CD14-positive monocyte (primary cell): ENCODE measurements at places on chromosomes 7 and 10. TPM values are rescaled to one million over a fixed set of nuclear protein-coding genes. Genes with fewer than 3 reads are reported as not detected.

DNA sequence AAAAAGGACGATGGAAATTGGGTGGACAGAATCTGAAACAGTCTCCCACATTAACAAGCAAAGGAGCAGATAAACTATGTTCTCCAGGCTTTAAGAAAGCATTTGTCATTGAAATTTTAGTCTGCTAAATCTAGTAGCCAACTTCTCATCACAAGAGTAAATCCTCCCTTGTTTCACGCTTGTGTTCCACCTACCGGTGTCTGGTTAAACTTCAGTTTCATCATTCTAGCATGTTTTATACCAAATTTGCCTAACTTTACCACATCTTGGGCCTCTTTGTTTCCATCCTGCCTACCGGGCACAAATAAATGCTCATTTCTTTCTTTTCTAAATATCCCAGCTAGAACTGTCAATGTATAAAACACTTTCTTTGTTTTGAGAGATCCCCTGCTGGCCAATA, 5.8 kb downstream of the LIPA start:
- no peak for DNase-seq

- no peak for DNase-seq
Measured at GRCh38 chr10:86658261-86658741, 4.0 kb downstream of the OPN4 start.

GRCh38 chr10:43452356-43452914, 15.5 kb downstream of the ZNF487 start:
- no peak for DNase-seq

DNA sequence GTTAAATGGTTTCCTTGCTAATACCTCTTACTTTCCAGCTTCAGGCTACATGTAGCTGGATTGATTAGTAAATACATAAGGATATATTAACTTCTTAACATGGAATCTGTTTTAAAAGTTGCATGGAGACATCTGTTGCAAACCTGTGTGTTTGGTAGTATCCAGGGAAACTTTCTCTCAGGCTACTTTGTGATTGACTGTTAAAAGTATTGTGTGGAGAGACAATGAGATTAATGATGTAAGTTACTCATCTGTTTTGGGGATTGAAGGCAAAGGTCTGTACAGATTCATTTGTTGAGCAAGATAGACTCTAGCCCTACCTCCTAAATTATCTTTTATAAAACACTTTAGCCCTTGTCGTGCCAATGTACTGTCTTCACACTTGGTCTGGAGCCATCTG, 6.6 kb downstream of the CREB5 start:
- no peak for DNase-seq

DNA sequence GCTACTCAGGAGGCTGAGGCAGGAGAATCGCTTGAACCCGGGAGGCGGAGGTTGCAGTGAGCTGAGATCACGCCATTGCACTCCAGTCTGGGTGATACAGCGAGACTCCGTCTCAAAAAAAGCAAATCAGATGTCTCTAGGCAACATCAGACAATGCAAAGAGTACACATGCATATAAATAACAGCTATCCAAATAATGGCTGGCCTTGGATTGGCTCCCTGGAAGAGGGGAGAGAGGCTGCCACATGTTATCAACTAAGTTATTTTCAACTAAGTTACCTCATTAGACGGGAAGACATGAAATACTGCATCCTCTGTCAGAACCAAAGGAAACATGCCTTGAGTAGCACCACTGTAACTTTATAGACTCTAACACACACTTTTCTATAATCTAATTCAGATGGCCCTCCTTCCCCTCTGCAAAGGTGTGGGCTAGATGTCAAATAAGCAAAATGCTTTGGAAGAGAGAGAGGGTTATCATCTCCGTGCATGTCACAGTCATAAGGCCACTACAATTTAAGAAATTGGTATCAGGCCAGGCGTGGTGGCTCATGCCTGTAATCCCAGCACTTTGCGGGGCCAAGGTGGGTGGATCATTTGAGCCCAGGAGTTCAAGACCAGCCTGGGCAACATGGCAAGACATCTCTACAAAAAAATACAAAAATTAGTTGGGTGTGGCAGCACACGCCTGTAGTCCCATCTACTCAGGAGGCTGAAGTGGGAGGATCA, 22.5 kb upstream of the SPOCK2 start:
- no peak for DNase-seq

- no peak for DNase-seq
Measured at GRCh38 chr7:151122796-151123157, 36.5 kb downstream of the AGAP3 start.

Gene FAM24B
- polyA plus RNA-seq = 2.8 and 3.3 TPM in 2 replicates

- no peak for DNase-seq
Measured at GRCh38 chr7:95411036-95411435, 14.9 kb upstream of the PON3 start.

- DNase-seq = peak; percentile 65
Measured at GRCh38 chr7:76234931-76235441, 33.3 kb downstream of the SRRM3 start.

DNA sequence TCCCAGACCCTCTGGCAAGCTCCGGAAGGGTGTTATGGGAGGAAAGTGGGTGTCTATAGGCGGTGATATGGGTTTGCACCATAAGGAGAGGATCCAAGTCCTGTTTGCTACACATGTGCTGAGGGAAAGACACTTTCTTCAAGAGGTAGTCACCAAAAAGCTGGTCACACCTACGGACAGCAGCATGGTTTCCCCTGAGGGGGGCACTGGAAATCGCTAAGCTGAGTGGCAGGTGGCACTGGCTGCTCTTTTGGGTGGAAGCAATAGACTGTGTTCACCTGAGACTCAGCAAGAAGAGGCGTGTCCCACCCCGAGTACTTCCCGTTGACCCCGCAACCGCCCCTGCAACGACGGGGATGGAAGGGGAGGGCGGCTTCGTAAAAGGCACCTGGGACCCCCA, 1.8 kb upstream of the FOXI2 start:
- DNase-seq = no peak

Gene HPSE2
- not detected in 2 replicates for polyA plus RNA-seq

Gene C10orf143
- 3.6 and 4.1 TPM in 2 replicates for polyA plus RNA-seq

Gene NANOS1
- polyA plus RNA-seq = not detected

Gene CLEC5A
- polyA plus RNA-seq = 15.2 TPM

Gene CPN1
- not detected in 2 replicates for polyA plus RNA-seq

Gene CCL24
- polyA plus RNA-seq = not detected

GRCh38 chr7:94088560-94088959, 84.4 kb upstream of the BET1 start:
- peak; percentile 10 for DNase-seq

DNA sequence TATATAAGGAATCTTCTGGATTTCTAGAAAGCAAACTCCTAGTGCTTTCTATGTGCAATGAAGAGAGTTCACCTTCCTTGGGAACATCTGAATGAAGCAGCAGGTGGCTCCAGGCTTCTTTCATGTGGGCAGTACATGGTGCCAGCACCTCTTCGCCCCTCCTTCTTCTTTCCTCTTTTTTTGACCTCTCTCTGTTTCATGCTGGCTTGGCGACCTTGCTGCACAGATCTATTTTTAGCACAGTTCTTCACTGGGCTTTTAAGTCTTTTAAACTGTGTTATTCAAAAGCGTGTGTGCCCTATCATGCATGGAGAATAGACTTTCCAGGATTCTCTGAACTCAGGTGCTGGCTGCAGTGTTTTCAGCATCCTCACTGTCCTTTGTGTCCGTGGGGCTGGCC, 400.3 kb upstream of the PRKCQ start:
- DNase-seq = no peak

DNA sequence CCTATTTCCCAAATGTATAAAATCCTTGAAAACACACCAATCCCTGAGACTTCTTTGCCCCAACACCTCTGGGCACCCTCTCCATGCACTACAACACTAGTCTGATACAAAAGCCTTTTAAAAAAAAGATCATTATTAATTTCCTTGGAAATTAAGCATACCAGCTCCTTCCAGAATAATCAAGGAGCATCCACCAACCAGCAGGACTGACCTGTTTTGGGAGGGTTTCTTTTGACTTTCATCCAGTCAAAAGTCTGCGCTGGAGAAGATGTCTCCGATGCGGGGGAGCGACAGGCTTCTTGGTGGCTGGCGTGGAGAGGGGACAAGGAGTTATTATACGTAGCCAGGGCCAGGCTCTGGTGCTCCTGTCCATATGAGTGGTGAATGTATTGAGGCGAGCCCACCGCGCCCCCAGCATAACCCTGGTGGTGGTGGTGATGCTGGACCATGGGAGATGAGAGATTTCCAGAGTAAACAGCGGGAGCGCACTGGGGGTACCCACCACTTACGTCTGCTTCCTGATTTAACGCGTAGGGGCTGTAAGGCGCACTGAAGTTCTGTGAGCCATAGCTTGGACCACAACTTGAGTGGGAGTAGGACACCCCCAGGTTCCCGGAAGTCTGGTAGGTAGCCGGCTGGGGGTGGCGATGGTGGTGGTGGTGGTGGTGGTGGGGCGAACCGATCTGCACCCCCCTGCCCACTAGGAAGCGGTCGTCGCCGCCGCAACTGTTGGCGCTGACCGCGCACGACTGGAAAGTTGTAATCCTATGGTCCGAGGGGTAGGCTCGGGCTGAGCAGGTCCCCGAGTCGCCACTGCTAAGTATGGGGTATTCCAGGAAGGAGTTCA, 527 bp downstream of the HOXA1 start:
- DNase-seq = no peak

GRCh38 chr10:11661441-11661840, 50.0 kb upstream of the USP6NL start:
- no peak for DNase-seq

GRCh38 chr7:98621573-98622482, 4.7 kb downstream of the NPTX2 start:
- no peak for DNase-seq

DNA sequence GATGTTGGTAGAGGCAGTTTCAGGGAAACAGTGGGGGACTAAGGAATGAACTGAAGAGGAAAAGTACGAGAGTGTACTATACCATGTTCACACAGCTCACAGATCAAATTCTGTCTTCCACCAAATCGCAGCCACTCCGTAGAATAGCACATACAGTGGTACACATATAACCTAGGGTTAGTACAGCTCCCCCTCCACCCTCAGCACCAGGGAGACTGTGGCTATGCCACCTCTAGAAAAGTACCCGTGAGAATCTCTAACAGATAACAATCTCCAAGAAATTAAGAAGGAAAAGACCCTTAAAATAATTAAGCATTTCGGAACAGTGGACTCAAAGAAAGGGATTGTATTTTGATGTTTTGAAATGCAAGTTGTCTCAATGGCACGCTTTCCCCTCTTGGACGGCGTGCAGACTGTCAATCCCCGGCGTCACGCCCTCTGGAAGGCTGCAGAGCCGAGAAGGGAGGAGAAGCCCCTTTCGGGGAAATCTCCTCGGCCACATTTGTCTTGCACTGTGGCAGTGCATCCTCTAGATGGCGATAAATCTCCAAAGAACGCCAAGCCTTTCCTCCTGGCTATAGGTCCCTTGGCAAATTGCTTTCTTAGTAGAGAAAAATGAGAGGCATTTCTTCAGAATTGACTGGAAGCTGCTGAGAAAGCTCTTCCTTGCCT, 345.0 kb downstream of the REEP3 start:
- DNase-seq = peak; percentile 2

- DNase-seq = no peak
Measured at GRCh38 chr7:150838965-150839650, 13.2 kb upstream of the AOC1 start.

DNA sequence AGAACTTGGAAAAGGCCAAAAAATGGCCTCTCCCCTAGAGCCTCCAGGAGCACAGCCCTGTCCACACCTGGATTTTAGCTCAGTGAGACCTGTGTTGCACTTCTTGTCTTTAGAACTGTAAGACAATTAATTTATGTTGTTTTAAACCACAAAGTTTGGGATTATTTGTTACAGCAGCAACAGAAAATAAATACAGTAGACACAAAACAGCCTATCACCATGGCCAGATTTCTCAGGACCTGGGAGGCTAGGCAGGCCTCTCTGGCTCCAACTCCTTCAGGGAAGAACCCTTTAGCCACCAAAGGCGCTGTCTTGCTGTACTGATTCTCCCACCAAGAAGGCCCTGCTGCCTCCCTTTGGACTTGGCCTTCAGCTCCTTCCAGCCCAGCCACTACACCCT, 54.1 kb upstream of the PSAP start:
- DNase-seq = no peak

DNA sequence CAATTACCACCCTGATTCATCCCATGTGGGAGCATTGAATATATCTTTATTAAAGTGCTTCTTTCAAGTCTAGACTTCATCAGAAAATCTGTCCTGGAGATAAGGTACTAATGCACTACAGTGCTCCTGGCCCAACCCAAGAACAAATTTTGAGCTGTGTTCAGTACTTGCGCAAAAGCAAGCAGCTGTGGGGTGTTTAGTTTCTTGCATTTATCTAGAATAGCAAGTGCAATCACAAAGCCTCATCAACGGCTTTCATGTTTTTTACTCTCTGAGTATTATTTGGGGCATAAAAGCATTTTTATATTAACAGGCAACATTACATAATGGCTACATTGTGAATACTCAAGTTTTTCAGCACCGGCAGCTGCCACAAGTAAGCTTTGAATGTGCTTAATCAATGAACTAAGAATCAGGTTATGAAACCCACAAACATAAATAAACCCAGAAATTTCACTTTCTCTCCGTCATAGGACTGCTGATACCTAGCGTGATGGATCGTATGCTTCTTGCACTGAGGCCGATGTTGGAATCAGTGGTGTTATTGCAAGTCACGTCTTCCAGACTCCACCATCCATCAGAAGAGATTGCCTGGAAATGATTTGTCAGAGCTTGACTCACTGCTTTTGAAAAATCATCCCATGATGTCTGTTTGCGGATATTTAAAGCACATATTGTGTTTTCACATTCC, 113.1 kb downstream of the CTTNBP2 start:
- DNase-seq = no peak

DNA sequence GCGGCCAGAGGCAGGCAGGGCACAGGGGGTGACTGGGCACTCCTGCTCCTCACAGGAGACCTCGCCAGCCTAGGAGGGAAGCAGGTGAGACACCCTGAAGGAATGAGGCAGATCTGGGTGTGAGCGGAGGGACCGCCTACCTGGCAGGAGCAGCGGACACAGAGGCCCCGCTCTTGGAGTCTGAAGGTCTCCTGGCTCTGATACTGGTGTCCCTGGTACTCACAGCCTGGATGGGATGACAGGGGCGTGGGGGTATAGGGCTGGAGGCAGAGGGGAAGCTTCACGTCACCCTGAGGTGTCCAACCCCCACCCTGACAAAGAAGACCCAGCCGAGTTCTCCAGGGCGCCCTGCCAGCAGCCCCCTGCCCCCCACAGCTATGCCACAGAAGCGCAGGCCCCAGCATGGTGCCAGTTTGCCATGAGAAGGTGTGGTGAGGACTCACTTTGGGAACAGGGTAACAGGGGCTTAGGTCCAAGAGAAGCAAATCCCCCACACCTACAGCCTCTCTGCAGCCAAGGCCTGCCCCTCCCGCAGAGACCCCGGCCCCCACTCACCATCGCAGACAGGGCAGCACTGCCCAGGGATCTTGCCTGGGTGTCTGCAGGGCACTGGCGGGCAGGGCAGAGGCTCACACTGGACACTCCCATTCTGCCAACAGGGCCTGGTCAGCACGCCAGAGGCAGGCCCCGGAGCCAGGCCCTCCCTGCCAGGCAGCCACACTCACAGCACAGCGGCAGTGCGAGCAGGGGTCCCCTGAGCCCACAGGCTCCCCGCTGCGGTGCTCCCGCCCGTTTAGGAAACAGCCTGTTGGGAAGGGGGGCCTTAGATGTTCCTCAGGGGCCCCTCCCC, 17.0 kb downstream of the KCP start:
- no peak for DNase-seq
